ENCODE measurements at places on chromosomes 7 and 10.
A peak's percentile ranks its signal among the peaks of the same experiment; 100 is the strongest.

GRCh38 chr7:101922631-101923601 lies 105.5 kb downstream of the CUX1 start:
- DNase-seq = no peak
- H3K27ac ChIP-seq = peak overlapping the region; percentile 42
- H3K27me3 ChIP-seq = no peaks in the 10 kb centered on the region
- no peaks in the 10 kb centered on the region for H3K36me3 ChIP-seq
- peaks cover 21% of the 10 kb centered on the region for H3K4me1 ChIP-seq

GRCh38 chr10:21203473-21204107 lies 306.5 kb upstream of the NEBL start:
- no peak for DNase-seq
- H3K27me3 ChIP-seq = no peaks in the 10 kb centered on the region
- H3K27ac ChIP-seq = no peak overlapping the region
- no peaks in the 10 kb centered on the region for H3K36me3 ChIP-seq
- no peaks in the 10 kb centered on the region for H3K4me1 ChIP-seq
- H3K4me3 ChIP-seq = no peak overlapping the region

- H3K4me1 ChIP-seq = no peaks in the 10 kb centered on the region
- H3K27ac ChIP-seq = no peak overlapping the region
- H3K36me3 ChIP-seq = no peaks in the 10 kb centered on the region
- no peaks in the 10 kb centered on the region for H3K27me3 ChIP-seq
- DNase-seq = no peak
- H3K4me3 ChIP-seq = no peak overlapping the region
These were observed 65.9 kb downstream of the AMPH start for GRCh38 chr7:38565289-38565688.

- DNase-seq = no peak
- H3K36me3 ChIP-seq = no peaks in the 10 kb centered on the region
- peaks cover 48% of the 10 kb centered on the region for H3K4me1 ChIP-seq
- peak overlapping the region; percentile 71 for H3K27ac ChIP-seq
- no peak overlapping the region for H3K4me3 ChIP-seq
These were observed 68.0 kb upstream of the INSIG1 start for GRCh38 chr7:155229548-155230168.

GRCh38 chr7:66162622-66163021 lies 42.5 kb upstream of the TPST1 start:
- H3K27me3 ChIP-seq = no peaks in the 10 kb centered on the region
- no peaks in the 10 kb centered on the region for H3K36me3 ChIP-seq
- DNase-seq = no peak
- H3K27ac ChIP-seq = no peak overlapping the region
- no peaks in the 10 kb centered on the region for H3K4me1 ChIP-seq
